NCI-H345 (cell line): ENCODE measurements at places on chromosomes 3 and 15.

GRCh38 chr15:90362936-90363212, 10.8 kb downstream of the ZNF774 start:
- DNase-seq = no peak

- DNase-seq = no peak
Measured at GRCh38 chr3:72287956-72288355, 503.0 kb upstream of the PROK2 start.

- no peak for DNase-seq
Measured at GRCh38 chr15:80612118-80612823, 82.8 kb upstream of the ABHD17C start.

GRCh38 chr3:1971780-1972179, 126.9 kb upstream of the CNTN4 start:
- no peak for DNase-seq

DNA sequence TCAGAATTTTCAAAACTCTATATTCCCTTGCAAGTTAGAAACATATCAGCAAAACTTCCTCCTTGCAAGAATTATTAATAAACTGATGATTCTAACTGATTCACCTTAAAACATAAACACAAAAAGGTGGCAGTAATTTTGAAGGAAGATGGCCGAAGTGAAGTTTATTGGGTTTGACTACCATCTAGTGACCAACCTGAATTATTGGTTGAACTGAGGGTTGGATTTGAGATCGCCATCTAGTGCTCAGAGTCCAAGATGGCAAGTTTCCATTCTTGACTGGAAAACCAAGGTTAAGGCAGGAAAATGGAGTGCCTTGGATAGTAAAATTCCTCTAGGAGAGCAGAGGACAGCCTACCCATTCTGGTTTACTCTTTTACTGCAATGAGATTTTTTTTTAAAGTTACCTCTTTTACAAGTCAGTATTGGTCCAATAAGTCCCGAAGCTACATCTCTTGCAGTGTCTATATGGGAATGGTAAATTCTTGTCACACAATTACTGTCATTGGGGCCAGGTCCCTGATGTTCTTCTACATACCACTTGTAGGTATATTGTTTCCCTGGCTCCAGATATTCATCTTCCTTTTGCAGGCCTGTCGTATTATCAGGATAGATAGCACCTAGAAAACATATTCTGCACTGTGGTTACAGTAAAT, 51.6 kb upstream of the CP start:
- peak; percentile 71 for DNase-seq

DNA sequence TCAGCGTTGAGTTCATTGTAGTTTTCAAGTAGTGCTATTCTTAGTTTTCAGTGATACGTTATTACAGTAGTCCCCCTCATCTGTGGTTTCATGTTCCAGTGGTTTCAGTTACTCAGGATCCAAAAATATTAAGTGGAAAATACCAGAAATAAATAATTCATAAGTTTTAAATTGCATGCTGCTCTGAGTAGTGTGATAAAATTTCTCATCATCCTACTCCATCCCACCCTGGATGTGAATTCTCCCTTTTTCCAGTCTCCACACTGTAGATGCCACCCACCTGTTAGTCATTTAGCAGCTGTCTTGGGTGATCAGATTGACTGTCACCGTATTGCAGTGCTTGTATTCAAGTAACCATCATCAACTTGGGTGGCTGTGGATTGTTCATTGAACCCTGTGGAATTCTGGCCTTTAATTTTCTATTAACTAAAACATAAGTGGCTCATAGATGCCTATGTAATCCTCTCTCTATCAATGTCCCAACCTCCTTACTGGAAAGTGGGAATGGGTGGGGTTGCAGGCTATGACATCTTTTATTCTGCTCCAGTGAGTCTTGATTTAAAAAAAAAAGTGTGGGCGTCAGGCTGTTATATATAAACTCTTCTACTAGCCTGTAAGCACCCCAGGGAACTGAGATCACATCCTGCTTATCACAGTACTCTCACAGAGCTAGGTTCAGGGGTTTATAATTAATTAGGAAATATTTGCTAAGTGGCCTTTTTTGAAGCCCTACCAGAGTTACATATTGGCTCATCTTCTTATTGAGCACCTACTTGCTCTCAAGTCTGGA, 97.5 kb downstream of the CFAP20DC start:
- no peak for DNase-seq

DNA sequence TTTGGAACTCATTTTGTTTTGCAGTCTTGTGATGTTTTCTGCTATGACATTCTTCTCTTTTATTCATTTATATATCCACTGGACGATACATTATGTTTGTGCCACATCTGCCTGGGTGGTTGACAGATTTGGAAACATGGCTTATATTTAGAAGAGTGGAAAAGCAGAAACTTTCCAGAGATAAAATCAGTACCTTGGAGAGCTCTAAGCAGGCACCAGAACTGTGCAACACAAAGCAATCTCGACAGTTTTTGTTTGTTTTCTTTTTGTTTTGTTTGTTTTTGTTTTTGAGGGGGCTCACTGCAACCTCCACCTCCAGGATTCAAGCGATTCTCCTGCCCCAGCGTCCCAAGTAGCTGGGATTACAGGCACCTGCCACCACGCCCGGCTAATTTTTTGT, 45.5 kb downstream of the SYN2 start:
- DNase-seq = no peak

DNA sequence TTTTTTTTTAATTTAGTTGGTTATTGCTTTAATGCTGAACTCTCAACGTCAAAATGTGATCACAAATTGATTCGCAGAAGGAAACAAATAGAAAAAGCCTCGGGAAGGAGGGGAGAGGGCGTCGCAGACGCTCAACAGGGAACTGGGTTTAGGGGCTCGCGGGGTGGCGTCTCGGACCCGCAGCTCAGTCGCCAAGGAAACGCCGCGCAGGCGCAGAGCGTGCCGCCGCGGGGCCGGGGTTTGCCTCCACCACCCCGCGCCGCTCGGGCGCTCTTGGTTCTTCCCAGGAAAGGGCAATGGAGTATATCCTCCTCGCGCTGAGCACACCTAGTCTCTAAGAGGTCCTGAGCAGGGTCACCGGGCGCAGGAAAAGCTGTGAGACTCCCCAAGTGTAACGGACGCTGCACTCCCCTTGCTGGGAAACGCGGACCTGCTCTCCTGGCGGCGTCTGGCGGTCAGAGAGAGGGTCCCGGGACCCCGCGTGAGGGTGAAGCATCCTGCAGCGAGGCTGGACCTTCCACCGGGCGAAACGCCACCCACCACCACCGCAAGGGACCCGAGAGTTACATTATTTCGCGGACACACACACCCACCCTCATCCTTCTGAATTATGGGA, 753 bp downstream of the PLCH1 start:
- DNase-seq = peak; percentile 68

- DNase-seq = peak; percentile 49
Measured at GRCh38 chr3:186821429-186822387, 15.4 kb upstream of the RFC4 start.

DNA sequence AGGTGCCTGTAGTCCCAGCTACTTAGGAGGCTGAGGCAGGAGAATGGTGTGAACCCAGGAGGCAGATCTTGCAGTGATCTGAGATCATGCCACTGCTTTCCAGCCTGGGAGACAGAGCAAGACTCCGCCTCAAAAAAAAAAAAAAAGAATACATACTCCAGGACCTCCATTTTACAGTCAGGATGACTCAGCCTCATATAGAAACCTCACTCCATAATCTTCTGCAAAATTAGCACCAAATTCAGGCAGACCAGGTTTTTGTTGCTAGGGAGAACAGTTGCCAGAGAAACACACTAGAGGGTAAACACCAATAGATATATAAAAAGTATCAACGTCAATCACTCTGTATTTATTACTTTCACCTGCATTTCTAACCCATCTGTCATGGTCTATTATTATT, 28.3 kb upstream of the AP3B2 start:
- no peak for DNase-seq

GRCh38 chr15:26166429-26166828, 303.3 kb upstream of the ATP10A start:
- no peak for DNase-seq

DNA sequence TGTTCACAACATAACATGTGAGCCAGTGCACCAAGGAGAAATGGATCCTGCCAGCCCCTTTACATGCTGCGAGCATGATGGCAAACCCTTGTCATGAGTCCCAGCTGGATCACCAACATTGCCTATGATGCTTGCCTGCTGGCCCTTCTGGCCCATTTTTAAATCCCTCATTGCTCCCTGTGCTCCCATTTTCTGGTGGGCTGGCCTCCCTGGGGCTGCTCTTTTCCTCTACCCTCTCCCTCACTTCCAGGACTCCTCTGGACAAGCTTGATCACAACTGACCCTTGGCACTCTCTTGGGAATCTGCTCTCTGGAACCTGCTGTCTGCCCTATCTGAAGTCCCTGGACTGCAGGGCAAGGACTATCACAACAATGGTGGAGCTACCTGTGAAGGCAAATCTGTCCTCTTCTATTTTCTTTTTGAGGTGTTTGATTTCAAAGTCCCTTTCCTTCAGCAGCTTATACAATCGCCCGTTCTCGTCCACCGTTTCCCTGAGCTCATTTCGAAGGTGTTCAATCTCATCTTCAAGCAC, 16.3 kb downstream of the CCDC13 start:
- no peak for DNase-seq

DNA sequence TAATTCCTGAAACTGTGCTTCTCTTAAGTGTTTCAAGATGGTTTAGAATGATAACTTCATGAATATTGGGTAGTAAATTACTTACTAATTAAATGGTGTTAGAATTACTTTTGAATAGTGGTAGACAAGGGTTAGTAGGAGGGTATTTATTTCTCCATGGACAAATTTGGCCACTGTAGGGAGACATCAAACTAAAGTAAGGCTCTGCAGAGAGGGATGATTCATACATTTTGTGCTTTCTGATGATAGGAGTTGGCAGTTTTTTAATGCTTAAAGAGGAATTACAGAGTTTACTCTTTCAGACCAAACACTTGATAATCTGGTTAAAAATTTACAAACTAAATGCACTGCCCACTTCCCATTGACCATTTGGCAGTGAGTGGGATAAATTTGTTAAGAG, 127.6 kb downstream of the NAALADL2 start:
- no peak for DNase-seq
